ENCODE measurements at places on chromosomes 12 and 14. TPM values are rescaled to one million over a fixed set of nuclear protein-coding genes. Genes with fewer than 3 reads are reported as not detected.

Gene CDKL1
- 6.8 TPM for polyA plus RNA-seq

DNA sequence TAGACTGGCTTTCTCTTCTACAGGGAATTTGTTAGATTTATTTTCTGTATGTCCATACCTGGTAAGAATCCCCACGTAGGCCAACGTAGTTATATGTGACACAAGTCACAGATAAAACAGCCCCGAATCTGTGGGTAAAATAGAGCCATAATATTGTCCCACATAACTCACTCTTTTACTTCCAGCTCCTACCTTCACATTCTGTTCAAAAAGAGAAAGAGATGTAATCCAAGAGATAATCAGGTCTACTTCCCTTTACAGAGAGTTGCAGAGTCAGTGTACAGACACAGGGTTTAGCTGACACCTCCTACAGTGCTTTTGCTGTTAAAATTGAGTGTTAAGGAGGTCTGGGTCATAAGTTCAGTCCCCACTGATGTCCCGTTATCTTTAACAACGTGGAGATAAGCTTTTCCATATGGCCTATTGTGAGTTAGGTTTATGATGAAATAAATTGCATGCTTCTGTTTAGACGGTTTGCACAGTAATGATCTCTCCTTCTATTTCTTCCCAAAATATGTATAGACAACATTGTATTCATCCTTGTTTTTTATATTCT is 446.5 kb downstream of the ADAMTS20 start:
- DNase-seq, result no peak

DNA sequence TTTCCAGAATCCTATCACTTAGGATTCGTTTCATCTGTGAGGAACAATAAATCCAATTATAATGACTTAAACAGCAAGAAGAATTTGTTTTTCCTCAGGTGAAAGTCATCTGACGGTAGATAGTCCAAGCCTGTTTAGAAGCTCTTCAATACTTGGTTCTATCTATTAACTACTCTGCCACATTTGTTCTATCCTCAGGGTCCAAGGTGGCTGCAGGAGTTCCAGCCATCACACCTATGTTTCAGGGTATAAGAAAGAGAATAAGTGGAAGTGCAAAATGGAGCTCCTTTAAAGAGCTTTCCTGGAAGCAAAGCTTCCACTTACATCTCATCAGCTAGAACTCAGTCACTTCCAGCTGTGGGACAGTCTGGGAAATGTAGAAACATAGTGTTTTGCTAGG is 72.1 kb upstream of the CCDC60 start:
- DNase-seq, result no peak

GRCh38 chr14:102210421-102211042 is 70.8 kb downstream of the WDR20 start:
- no peak for DNase-seq

DNA sequence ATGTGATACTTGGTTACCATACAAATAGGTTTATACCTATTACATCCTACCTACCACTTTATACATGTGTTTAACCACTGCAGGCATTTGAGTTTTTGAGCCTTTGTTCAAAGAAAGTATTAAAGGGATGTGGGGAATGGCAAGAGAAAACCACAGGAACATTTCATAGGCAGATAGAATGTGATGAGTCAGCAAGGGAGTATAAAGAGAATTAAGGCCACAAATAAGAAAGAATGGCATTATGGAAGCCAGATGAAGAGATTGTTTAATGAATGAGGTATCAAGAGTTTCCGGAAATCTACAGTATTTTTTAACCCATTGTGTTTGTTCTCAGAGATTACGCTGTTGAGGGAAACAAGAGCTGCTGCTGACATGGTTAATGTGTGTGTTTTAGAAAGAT is 66.9 kb downstream of the METTL25 start:
- no peak for DNase-seq

GRCh38 chr12:27549236-27549800 is 25.3 kb downstream of the PPFIBP1 start:
- DNase-seq, result no peak

DNA sequence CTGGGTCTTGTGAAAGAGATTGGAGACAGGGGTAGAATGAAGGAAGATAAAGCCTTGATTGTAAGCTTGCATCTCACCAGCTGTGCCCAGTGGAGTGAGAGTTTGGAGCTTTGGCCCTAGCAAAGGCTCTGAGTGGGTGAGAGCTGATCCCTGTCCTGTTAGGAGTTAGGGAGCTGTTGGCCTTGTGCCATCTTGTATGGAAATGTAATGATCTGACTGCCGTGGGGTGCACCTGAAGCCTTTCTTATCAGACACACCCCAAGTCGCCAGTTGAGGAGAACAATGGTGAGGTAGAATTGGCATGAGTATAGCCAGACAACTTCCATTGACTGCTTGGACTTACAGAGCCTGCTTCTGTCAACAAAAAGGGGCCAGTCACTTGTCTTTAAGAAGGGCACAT is 130.1 kb downstream of the PRKCH start:
- no peak for DNase-seq

GRCh38 chr12:89236237-89236636 is 116.1 kb downstream of the DUSP6 start:
- no peak for DNase-seq

GRCh38 chr12:15855646-15856045 is 26.5 kb upstream of the STRAP start:
- no peak for DNase-seq

DNA sequence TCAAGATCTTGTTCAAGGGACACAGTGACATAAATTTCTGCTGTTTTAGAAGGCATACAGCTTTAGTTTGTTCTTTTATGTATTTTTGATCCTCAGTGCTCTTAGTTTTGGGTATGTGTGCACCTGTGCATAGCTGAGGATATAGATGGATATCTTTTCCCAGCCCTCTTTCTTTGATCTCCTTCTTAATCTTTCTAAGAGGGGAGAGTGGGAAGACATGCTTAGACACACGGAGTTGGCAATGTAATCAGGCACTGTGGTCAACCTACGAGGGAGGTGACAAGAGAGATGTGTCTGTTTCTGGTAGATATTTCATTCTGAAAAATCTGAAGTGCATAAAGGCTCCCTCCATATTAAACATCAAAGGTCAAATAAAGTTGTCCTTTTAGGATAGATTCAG is 340.6 kb downstream of the TMEM132D start:
- no peak for DNase-seq

DNA sequence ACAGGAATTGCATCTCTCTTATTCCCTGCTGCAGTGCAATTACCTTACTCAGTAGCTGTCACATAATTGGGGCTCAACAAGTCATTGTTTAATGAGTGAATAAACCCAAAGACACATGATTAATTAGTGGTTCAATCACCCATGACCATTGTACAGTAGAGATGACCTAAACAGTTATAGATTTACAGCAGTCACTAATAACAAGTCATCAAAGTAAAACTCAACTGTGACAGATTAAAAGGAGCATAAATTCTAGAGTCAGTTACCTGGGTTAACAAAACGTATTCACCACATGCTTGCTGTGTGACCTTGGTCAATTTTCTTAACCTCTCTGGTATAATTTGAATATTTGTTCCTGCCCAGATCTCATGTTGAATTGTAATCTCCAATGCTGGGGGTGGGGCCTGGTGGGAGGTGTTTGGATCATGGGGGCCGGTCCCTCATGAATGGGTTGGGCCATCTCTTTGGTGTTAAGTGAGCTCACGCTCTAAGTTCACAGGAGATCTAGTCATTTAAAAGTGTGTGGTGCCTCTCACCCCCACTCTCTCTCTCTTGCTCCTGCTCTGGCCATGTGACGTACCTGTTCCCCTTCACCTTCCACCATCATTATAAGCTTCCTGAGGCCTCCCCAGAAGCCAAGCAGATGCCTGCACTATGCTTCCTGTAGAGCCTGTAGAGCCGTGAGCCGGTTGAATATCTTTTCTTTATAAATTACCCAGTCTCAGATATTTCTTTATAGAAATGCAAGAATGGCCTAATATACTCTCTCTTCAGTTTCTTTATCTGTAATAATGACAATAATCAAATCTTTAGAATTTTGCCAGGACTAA is 141.9 kb upstream of the PLEKHG7 start:
- DNase-seq, result no peak

- DNase-seq, result no peak
Measured at GRCh38 chr12:115897729-115898128, 379.8 kb downstream of the MED13L start.

DNA sequence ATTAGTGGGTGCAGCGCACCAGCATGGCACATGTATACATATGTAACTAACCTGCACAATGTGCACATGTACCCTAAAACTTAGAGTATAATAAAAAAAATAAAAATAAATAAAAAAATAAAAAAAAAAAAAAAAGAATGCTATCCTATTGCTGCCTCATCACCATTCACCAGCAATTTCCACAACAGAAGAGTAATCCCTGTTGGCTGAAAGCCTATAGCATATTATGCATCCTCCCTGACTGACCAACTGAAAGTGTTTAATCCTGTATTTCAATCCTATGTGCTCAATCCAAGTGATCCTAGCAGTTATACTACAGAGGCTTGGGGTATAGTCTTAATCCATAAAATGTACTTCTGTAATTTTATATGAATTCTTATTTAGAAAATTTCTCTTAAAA is 18.5 kb downstream of the DICER1 start:
- no peak for DNase-seq

Gene TCL1B
- polyA plus RNA-seq, result 1.0 TPM

DNA sequence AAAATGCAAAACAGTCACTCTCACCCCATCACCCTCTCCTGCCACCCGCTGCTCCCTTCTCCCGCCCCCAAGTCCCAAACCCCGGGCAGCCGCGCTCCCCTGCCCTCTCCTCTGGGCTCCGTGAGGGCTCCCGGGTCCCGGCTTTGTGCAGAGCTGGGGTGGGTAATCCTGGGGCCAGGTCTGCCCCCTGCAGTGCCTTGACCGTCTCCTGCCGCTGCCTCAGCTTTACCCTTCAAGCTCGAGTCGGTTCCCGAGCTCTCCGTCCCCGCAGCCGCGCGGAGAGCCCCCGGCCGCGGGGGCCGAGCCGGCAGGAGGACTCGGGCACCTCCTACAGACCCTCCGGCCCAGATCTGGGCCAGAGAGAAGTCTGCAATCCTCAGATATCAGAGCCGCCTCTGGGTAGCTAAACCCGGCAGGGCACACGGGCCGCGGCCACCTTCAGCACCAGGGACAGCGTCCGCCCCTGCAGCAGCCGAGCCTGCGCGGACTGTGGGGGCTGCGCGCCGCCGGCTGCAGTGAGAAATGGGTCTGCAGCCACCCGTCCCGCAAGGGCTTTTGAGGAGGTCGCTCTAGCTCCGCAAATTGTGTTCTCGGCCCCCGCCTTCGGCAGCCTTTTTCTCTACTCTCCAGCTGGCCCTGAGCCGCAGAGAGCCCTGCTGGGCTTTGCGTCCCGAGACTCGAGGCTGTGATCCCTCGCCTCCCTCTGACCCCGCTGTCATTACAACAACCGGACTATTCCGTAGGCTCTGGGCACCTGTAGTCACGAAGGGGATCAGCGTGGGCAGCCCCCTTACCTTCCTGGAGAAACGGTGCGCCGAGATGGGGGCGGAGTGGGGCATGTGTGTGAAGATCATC is 1.2 kb downstream of the PRMT8 start:
- peak; percentile 71 for DNase-seq

DNA sequence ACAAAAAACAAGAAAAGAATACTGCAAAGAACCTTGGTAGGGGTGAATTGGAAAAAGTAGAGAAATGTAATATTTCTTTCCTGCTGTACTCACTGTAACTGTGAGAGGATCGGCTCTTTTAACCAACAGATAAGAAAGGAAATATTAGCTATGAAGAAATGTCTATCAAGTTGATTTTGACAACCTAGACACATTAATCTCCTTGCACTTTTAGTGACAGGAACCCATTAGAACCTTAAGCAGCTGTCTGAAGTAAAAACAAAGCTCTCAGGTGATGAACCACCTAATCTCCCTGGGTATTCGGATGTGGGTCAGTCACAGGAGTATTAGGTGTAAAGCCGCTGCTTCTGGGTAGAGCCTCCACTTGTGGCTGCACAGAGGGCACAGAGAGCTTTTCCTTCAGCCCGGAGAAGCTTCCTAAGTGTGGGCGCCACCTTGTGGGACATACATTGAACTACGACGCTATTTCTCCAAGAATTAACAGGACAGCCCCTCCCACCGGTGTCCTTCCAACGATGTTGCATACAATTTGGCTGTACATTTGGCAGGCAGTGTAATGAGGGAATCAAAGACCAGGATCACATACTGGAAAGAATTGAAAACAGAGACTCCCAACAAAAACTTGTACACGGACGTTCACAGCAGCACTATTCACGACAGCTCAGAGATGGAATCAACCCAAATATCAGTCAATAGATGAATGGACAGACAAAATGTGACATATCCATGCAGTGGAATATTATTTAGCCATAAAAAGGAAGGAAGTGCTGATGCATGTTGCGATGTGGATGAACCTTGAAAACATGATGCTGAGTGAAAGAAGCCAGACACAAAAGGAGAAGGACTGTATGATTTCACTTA is 28.9 kb upstream of the MAPKAPK5 start:
- DNase-seq, result peak; percentile 54

GRCh38 chr14:102234331-102235264 is 70.4 kb downstream of the MOK start:
- no peak for DNase-seq

Gene PCED1B
- polyA plus RNA-seq, result 4.3 TPM

Gene SELPLG
- 4.7 TPM for polyA plus RNA-seq

GRCh38 chr12:56040963-56041551 is 661 bp upstream of the RPS26 start:
- no peak for DNase-seq

DNA sequence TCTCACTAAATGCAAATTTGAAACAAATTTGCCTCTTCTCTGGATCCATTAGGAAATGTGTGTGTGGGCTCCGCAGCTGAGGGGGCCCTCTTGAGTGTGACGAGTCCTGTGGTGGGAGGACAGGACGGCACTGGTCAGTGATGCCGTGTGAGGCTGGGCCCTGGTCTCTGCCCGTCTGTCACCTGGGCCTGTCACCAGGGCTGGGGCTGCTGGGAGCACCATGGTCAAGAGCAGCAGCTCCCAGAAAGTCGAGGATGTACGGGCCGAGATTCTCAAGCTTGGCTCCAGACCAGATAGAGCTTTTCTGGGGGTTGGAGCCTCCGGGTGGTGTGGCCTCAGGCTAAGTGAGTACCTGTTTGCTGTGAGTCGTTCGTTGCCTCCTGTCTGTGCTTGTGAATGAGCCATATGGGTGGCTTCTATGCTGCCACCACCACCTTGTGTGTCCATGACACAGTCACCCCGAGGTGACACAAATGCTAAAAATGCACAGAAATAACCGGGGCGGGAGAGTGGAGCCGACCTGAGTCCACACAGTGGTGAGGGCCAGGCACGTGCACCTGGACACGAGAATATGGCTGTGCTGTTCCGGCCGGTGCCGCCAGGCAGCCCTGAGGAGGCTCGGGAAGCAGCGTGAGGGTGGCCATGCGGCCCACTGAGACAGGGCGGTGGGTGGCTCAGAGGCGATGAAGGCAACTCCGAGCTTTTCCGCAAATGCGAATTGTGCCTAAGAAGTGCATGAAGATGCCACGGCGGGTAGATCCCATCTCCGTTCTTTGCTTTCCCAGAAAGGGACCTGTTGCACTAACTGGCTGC is 8.7 kb downstream of the PGAM5 start:
- DNase-seq, result no peak
